Fibroblast of lung (primary cell): ENCODE measurements at places on chromosomes 12 and 14.

DNA sequence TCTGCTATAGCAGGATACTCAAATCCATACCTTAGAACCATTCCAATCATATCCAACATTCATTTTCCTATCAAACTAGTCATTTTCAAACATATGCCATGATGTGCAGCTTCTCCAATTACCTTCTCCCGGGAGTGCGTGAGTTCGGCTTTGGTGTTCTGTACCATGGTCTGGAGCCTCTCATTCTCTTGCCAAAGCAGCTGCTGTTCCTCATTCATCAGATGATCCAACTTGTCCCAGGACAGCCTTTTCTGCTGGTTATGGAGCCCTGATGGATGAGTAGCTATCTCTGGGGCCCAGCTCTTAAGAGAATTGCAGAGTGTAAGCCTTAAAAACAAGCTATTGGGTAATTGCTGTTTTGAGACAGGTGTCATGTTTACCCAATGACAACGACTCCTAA is 71.1 kb upstream of the SAV1 start:
- DNase-seq: no peak

DNA sequence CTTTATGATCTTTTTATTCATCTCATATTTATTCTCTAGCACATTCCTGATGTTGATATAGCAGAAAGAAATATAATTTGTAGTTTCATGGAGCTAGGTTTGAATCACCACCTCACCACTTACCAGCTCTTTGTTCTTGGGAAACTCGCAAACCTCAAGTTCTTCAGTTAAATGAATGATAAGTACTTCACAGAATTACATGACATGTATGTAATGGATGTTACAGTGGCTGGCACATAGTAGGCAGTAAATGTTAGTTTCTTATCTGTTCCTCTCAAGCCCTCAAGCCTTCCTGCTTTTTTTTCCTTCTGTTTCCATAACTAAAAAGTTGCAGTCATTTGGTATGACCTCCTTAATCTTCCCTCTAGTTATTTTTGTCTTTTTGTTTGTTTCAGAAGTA is 54.9 kb downstream of the SPATS2 start:
- DNase-seq: no peak

DNA sequence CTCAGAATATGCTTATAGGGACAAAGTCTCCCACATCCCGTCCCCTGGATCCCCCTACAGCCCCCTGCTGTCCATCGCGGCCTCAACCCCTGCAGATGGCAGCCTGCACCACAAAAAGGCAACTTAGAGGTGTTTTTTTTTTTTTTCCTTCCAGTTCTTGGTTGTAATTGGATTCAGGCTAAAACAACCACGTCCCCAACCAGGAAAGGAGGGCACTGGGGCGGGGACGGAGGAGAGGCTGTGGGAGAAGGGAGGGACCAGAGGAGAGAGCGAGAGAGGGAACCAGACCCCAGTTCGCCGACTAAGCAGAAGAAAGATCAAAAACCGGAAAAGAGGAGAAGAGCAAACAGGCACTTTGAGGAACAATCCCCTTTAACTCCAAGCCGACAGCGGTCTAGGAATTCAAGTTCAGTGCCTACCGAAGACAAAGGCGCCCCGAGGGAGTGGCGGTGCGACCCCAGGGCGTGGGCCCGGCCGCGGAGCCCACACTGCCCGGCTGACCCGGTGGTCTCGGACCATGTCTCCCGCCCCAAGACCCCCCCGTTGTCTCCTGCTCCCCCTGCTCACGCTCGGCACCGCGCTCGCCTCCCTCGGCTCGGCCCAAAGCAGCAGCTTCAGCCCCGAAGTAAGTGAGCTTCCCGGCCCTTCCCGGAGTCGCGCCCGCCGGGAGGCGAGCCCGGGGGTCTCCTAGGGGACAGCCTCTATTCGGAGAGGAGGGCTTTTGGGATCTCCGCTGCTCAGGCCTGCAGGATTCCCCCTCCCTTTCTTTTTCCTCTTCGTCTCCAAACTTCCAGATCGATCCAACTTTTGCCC is at the start of gene MMP14:
Gene MMP14 (plus strand): TSS at position 285 of the 813 bp plus-strand sequence. CDS start 233 bp downstream, at position 518.
- peak; percentile 94 for DNase-seq

GRCh38 chr12:127711108-127711507 is 555.9 kb upstream of the TMEM132C start:
- no peak for DNase-seq

- no peak for DNase-seq
Measured at GRCh38 chr14:92650581-92651105, 97.8 kb downstream of the LGMN start.

DNA sequence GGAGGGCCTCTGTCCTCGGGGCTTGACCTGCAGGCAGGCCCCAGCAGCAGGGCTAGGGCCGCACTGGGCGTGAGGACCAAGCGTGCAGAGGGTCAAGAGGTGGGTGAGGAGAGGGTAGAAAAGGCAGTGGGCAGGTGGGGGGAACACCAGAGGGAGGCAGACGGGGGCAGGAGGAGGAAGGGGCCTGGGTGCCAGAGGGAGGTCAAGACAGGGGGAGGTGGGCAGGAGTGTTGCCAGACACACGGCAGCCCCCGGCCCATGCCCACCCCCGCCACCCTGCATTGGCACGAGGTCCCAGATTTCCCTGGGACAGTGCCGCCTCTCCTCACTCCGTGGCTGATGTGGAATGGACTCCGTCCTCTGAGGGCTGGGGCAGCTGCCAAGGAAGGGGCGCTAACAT is 8.2 kb downstream of the TMEM121 start:
- no peak for DNase-seq
